Cerebellar nuclear complex (tissue), 1 donor: ENCODE measurements at places on chromosomes 4 and X.

GRCh38 chr4:158347556-158347955, 137.3 kb downstream of the TMEM144 start:
- DNase-seq, result no peak

GRCh38 chr4:99642725-99643489, 14.7 kb downstream of the C4orf54 start:
- DNase-seq, result no peak

DNA sequence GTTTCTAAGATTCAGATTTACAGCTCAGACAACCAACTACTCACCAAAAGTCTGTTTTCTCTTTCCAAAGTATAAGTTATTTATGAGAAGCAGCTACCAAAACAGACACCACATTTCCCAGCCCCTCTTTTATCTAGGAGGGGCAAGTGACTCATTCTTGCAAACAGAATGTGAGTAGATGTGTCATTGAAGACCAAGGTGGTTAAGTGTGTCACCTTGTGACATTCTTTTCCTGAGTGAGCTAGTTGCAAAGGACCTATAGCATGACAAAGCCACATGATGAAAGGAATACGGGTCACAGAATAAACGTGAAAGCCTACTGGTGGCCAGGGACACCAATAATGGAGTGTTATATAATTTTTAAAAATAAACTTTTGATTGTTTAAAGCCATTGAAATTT, 50.0 kb downstream of the SLC7A11 start:
- DNase-seq, result no peak

DNA sequence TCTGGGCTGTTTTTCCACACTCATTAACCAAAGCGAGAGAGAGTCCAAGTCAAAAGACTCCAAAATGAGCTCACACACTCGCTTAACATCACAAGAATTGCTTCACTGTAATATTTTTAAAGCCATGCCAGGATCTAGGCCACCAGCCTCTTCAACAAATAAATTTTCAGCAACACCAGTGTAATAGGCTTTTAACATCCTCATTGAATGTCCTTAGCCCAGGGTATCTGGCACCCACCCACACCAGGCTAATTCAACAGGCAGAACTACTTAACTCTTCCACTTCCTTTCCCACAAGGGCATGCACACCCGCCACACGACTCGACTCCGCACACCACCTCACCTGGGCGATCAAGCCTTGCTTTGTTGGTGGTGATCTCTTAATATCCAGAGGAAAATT, 34.2 kb downstream of the FAT1 start:
- no peak for DNase-seq
